ENCODE measurements at places on chromosomes 2 and 18.

DNA sequence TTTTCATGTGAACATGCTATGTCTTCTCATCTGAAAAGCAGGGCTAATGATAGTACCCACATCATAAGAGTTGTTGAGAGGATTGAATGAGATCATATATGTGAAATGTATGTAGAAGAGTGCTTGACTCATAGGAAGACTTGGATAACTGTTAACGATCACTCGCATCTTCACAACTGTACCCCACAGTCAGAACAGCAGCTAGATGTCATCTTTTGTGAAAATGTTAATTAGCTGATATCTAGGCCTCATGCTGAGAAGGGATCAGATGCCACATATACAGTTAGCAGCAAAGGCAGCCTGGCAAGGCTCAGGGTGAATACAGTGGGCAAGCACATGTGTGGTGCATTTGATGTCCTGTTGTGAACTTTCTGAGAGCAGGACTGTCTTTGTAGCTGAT, 24.2 kb downstream of the MAP3K20 start:
- no peak for DNase-seq

- no peak for DNase-seq
These were observed 100.6 kb downstream of the UPP2 start for GRCh38 chr2:158202161-158202815.

GRCh38 chr2:202337706-202338346, 38.3 kb upstream of the BMPR2 start:
- DNase-seq = no peak

DNA sequence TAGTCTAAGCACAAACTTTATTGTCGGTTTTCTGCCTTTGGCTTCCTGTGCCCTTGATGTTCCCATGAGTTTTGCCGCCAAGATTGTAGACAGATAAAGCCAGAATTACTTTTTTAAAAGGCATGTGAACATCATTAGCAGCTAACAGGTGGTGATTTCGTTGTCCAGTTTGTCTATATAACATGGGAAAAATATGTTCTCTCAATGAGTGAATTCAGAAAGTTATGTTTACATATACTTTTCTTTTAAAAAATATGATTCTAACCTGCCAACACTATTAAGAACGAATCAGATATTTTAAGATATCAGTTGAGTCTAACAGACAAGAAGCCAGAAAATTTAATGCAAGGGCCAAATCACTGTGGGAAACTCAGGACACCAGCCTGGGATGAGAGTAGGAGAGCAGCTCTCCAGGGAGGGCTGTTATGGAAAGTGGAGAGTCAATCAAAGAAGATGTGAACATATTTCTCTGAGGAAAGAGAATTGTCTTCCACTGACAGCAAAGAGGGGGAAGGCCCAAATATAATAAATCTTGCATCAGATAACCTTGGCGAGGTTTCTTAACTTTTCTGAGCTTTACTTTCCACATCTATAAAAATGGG, 311.3 kb downstream of the ARHGAP15 start:
- no peak for DNase-seq

DNA sequence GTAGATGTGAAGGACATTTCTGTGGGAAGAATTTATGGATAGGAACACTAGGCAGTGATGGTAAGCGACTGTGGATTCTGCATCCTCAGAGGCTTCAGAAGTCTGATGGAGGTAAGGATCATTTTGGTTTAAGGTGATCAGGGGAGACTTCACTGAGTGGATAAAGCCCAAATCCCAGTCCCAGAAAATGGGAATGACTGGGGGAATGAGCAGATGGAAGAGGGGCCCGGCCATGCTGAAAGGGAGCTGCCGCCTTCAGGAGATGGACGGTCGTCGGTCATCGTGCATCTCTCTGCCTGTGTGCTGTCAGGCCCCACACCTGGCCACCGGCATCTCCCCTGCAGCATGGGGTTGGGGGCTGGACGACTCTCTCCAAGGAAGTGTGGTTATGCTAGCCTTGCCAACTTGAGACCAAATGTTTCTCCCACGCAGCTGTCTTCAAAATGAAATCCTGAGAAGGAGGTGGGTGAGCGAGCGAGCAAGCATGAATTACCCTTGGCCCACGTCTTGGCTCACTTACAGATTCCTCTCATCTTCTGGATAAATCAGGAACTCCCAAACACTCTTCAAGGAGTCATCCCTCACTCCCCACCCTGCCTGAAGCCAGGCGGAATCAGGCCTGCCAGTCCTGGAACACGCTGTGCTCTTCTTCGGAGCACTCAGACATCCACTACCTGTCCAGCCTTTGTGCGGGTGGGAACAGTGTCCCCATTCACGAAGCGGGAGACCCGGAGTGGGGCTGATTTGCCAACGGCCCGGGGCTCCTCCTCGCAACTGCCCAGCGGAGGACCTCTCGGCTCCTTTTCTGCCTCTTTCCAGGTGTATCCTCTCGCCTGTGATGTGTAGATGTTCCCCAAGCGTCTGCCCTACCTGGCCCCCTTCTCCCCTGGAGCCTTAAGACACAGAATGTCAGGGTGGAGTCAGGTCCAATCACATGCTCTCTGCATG, 85.6 kb downstream of the PRKCE start:
- DNase-seq = no peak

DNA sequence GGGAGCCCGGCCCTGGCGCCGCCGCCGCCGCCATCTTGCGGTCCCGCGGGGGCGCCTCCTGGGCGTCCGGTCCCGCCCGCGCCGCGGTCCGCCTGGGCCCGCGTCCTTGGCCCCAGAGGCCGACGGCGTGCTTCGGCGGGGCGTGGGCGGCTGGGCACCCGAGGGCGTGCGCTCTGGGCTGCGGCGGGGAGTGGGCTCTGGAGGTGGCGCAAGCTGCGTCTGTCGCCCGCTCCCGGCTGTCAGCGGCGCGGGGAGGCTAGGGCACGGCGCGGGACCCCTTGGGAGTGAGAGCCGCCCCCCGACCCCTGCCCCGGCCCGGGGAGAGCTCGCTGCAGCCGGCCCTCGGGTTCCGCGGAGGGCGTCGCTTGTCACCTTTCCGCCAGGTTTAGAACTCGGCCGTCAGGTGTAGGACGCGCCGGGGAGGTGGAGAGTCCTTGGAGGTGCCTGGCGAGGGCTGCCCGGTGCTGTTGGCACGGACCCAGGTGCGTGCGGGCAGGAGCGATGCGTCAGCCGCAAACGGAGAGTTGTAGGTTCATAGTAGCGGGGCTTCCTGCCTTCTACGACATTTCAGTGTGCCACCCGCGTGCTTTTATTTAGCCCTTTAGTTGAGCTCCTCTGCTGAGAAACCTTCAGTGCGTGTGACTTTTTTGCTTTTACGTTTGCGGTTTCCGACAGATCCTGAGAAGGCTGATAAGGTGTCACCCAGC, 921 bp downstream of the VAPA start:
- peak; percentile 77 for DNase-seq

- DNase-seq = no peak
These were observed 135.9 kb upstream of the EPAS1 start for GRCh38 chr2:46161315-46161714.

GRCh38 chr2:216139884-216140283, 30.7 kb downstream of the XRCC5 start:
- peak; percentile 36 for DNase-seq

- no peak for DNase-seq
These were observed 27.2 kb downstream of the PXDN start for GRCh38 chr2:1717113-1717512.

- DNase-seq = no peak
These were observed 75.2 kb upstream of the NRP2 start for GRCh38 chr2:205607146-205607545.

DNA sequence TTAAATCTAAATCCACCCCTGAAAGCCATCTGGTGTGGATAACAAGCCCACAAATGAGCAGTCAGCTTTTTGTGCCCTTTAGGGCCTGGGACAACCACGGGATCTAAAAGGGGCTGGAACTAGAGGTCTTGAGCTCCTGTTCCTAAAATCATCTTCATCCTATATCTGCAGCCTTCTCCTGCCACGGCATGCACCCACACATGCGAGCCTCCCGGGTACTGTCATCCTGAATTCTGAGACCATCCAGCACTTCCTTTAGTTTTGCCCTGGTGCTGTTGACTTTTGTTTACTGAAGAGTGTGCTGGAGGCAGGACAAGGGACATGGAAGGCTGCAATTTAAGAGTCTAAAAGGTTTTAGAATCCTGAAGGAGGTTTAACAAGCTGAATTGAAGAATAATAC, 183.2 kb downstream of the FAM210A start:
- no peak for DNase-seq

GRCh38 chr2:46985512-46985911, 69.9 kb upstream of the MCFD2 start:
- DNase-seq = peak; percentile 29

GRCh38 chr2:176415937-176416499, 146.8 kb downstream of the MTX2 start:
- no peak for DNase-seq

DNA sequence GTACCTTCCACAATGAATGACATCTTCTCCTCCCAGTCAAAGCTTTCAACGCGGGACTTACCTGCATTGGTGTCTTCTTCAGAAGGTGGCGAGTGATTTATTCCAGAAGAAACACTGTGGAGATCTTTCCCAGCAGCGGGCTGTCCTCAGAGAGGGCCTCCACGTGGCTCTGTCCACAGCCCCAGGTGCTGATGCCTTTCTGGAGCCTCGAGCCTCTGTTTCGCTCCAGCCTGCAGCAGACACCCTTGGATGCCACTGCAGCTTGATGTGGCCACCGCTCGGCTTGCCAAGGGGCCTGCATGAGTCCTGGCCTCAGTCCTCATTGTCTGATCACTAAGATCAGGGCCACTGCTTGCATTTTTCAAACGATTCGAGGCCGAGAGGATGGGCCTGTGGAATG, 46.6 kb upstream of the GALR1 start:
- no peak for DNase-seq

DNA sequence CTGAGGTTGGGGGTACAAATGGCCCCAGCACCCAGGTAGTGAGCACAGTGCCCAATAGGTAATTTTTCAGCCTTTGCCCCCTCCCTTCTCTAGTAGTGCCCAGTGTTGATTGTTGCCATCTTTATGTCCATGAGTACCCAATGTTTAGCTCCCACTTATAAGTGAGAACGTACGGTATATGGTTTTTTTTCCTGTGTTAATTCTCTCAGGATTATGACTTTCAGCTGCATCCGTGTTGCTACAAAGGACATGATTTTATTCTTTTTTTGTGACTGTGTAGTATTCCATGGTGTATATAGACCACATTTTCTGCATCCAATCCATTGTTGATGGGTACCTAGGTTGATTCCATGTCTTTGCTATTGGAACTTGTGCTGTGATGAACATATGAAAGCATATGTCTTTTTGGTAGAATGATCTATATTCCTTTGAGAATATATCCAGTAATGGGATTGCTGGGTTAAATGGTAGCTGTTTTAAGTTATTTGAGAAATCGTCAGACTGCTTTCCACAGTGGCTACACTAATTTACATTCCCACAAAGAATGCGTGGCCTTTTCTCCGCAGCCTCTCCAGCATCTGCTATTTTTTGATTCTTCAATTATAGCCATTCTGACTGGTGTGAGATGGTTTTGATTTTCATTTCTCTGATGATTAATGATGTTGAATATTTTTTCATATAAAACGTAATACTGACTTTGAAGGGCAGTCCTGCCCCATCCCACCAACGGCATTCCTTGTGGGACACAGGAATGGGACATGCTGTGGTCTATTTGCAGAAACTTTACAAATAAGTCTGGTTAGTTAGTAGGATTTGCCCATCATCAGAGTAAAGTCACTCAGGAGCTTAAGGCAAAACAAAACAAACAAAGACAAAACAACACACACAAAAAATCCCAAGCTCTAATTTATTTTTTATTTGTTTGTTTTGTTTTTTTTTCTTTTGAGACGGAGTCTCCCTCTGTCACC, 135.0 kb downstream of the MYCN start:
- no peak for DNase-seq

- DNase-seq = no peak
These were observed 618.6 kb downstream of the ZEB2 start for GRCh38 chr2:143901185-143901842.

GRCh38 chr2:68653538-68653982, 10.2 kb downstream of the PROKR1 start:
- DNase-seq = peak; percentile 60

DNA sequence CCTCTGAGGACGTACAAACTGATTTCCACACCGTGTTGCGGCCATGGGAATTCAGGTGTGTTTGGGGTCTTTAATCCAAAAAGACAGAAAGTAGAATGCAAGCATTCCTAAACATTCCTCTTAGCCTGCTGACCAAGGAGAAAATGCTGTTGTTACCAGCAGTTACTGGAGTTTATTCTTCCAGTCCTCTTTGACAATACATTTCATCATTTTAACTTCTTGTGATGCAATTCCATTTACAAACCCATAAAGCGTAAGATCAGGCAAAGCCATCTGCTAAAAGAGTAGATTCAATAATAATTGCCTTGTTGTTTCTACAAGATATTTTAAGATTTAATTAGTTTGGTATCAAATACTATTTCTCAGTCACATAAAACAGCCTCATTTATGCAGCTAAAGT, 32.7 kb downstream of the SPIRE1 start:
- DNase-seq = no peak

DNA sequence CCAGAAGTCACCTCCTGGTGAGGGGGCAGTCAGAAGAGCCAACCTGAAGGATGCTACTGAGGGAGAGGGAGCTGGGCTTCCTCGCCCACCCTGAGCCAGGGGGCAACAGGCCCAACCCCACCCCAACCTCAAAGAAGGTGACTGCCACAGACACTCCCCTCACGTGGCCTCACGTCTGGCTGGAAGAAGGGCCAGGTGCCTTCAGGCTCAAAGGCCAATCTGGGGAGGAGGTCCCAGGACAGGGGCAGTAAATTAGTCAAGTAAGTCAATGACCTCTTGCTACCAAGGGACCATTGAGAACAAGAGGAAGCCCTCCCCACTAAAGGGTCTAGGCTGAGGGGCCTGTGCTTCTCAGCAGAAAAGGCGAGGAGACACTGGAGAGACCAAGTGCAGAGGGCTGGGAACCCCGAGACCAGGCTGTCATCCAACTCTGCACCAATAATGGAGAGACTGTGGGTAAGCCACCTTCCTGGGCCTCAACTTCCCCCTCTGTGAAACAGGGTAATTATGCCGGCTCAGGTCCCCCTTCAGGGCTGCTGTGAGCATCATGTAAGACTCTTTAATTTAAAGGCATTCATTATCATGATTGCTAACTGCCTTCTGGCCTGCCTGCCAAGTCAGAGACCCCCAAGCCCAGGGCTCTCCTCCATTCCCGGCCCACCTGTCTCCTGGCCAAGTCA, 20.2 kb upstream of the TNS1 start:
- DNase-seq = no peak

DNA sequence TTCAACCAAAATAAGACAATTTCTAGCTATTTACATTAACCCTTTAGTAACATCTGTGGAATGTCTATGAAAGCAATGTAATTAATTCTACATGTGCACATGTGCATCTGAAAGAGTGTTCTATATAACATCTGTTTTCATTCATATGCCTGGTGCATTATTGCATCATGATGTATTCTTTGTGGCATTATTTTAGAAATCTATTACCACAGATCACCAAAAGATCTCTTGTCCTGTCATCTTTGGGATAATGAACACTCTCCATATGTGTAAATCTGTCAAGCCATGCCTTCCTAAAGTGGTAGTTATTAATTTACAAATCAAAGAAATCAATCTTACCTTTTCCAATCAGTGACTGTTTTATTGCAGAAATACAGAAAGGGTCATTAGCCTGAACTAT, 86.9 kb downstream of the TRIB2 start:
- no peak for DNase-seq

- DNase-seq = peak; percentile 40
These were observed 62.9 kb downstream of the AFTPH start for GRCh38 chr2:64586883-64587481.

Measured in CD4-positive, alpha-beta T cell treated with Interleukin-2 at 100 ng/mL for 4 hours (primary cell).